ENCODE measurements at places on chromosomes 7 and 10.

GRCh38 chr10:30579574-30579973, 50.0 kb downstream of the LYZL2 start:
- DNase-seq, result no peak

- no peak for DNase-seq
These were observed 15.8 kb upstream of the KMT2E start for GRCh38 chr7:104998040-104998752.

- no peak for DNase-seq
These were observed 347.9 kb upstream of the MEOX2 start for GRCh38 chr7:16034353-16034752.

DNA sequence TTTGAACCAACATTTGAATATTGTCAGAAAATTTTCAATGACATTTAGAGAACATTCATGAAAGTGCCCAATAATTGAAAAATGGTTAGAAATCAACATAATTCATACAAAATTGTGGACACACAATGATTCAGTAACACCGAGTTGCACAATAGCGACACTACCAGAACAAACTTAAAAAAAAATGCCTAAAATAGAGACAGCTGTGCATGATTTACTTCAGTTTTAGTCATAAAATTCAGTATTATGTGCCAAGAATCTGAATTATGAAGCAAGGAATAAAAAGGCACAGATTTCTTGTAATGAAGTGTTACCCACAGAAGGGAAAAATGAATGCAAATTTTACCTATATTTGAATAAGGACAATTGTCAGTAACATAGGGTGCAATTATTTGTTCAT, 396.0 kb downstream of the SEMA3D start:
- no peak for DNase-seq

DNA sequence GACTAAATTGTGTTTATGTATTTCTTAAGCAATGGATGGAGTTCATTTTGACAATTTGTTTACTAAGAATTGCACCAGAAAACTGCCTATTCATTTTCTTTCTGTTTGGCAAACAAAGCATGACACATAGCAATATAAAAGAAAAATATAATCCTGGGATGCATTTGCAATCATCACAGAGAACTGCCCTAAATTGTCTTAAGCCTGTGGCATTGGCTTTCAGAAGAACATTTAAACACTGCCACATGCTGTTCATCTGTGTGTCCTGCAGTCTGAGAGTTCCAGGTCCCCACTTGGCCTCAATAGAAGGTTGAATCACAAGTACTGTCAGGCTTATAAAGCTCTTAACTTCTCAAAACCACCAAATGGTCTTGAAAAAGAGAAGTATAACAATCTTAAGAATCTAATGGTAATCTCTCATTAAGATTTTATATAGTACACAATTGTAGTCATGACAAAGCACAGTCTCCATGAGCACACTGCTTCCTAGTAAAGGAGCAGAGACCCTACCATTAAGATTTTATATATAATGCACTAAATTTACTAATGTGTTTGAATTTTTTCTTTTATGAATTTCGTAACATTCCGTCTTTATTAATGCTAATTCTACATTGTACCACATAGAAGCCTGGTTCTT, 29.9 kb downstream of the RNLS start:
- DNase-seq, result no peak

Measured in activated CD8-positive, alpha-beta memory T cell treated with anti-CD3 and anti-CD28 coated beads for 1 hour (primary cell).